SIG-M5 (cell line): ENCODE measurements at places on chromosomes 7 and 10.
A peak's percentile ranks its signal among the peaks of the same experiment; 100 is the strongest.

DNA sequence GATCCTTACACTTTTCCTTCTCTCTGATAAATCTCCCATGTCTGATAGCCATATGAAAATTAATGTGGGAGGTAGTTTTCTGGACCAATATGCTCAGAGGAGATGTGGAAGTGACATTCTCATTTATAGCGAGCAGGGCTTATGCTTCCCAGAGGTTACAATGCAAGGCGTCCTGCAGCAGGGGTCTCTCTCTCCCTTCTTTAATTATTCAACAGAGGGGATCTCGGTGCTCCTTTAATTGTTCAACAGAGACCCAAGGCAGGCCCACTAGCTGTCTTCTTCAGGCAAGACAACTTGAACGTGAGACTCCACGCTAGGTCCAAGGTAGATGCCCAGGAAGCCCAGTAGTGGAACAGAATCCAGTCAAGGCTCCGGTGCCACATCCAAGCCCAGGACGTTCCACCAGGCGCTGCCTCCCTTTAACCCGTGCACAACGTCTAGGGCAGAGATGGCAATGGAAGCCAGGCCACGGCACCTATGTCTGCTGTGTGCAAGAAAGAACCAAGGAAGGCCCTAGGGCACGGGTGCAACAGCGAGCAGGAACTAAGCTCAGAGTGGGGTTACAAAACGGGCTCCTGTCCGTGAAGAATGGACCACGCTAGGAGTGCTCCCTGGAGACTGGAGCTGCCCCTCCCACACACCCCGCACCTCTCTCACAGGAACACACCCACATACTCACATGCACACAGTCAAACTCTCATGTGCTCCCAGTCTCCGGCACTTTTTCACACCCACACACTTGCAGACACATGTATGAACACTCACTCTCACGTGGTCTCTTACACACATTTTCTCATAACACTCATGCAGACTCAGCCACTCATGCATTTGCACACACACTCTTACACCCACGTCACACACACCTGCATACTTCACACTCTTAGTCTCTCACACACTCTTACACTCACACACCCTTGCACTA, 230.4 kb downstream of the TNS3 start:
- no peak for DNase-seq

GRCh38 chr10:99844433-99844955, 62.1 kb downstream of the ABCC2 start:
- no peak for DNase-seq

DNA sequence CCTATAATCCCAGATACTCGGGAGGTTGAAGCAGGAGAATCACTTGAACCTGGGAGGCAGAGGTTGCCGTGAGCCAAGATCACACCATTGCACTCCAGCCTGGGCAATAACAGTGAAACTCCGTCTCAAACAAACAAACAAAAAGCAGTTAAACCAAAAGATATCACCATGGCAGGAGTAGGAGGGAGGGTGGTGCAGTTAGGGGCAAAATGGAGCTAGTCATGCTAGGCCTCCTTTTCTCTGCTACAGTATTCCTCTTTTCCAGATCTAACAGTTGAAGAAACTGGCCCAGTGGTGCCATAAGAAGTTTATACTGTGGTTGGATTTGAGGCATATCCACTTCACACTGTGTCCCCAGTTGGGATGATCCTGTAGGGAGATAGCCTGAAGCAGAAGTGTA, 261.6 kb downstream of the SKIDA1 start:
- DNase-seq, result no peak

GRCh38 chr7:98133181-98133580, 26.5 kb downstream of the LMTK2 start:
- peak; percentile 44 for DNase-seq

DNA sequence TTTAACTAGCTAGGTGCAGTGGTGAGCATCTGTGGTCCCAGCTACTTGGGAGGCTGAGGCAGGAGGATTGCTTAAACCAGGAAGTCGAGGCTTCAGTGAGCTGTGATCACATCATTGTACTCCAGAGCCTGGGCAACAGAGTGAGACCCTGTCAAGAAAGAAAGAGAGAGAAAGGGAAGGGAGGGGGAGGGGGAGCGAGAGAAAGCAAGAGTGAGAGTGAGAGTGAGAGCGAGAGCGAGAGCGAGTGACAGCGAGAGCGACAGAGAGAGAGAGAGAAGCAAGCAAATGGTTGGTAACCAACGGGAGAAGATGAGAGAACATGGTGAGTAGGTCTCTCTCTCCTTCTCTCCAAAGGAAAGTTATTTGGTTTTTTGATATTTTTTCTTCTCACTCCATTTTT, 69.8 kb upstream of the DGKI start:
- DNase-seq, result no peak

DNA sequence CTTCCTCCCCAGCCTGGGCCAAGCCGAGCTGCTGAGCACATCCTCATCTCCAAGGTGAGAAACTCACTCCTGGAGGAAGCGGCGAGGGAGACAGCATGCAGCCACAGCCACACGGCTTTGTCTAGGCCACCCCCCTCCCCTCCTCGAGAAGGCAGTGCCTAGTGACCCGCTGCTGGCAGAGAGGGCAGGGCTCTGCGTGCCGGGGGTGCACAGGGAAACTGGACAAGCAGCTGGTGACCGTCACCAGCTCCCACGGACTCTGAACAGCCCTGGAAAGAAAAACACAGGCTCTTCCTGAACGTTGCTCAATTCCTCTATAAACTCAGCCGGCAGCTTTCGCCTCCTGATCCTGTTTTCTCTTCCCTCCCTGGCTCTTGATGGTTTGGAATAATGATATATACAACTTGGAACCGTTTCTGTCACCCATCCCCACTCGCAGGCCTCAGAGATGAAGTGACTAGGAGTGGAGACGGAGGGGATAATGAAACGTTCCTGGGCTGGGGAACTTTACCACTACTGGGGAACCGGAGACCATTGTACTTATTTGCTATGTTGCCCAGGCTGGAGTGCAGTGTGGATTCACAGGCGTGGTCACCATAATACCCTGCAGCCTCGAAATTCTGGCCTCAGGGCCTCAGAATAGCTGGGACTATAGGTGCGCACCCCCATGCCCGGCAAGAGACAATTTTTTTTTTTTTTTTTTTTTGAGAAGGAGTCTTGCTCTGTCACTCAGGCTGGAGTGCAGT, 19.3 kb downstream of the PAPOLB start:
- no peak for DNase-seq

DNA sequence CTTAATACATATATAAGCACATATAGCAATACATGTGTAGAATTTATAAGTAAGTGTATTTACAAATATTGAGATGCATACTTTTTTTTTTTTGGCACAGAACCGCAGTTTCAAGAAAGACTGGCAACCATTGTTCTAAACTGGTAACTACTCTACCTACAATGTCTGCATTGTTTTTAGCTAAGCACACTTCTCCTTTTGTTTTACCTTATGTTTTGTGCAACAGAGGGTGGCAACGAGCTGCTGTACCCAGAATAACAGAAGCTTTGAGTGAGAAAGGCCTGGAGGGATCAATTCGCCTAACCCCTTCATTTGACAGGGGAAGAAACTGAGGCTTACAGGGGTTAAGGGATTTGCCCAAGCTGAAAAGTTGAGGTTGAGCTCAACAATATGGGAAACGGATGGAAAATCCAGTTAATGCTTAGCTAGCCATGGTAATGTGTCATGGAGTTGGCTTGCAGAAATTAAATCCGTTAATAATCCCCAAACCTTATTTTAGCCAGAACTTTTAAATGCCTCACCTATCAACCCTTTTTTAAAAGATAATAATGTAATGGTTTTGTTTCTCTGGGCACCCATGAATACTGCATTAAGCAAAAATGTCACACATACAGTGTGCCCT, 25.5 kb downstream of the FZD1 start:
- no peak for DNase-seq

DNA sequence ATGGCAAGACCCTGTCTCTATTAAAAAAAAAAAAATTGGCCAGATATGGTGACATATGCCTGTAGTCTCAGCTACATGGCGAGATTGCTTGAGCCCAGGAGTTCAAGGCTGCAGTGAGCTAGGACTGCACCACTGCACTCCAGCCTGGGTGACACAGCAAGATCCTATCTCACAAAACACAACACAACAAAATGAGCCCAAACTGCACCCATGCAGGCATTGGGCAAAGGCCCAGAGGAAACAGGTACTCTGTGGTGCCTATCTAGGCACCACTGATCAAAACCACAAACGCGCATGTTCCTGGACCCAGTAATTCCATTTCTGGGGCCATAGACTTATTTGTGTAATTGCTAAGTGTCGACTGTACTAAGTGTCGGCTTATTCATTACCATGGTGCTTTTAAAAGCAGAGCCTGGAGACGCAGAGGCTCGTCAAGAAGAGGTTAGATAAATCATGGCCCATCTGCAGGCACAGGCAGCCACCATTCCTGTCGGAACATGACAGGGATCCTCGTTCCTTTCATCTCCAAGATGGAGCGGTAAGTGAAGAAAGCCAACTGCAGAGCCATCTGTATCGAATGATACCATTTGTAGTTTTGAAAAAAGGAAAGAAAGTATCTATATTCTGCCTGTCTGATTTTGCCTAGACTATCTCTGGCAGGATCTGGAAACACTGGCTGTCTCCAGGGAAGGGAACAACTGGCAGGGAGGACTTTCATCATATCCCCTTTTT, 160.4 kb upstream of the RHEB start:
- no peak for DNase-seq

DNA sequence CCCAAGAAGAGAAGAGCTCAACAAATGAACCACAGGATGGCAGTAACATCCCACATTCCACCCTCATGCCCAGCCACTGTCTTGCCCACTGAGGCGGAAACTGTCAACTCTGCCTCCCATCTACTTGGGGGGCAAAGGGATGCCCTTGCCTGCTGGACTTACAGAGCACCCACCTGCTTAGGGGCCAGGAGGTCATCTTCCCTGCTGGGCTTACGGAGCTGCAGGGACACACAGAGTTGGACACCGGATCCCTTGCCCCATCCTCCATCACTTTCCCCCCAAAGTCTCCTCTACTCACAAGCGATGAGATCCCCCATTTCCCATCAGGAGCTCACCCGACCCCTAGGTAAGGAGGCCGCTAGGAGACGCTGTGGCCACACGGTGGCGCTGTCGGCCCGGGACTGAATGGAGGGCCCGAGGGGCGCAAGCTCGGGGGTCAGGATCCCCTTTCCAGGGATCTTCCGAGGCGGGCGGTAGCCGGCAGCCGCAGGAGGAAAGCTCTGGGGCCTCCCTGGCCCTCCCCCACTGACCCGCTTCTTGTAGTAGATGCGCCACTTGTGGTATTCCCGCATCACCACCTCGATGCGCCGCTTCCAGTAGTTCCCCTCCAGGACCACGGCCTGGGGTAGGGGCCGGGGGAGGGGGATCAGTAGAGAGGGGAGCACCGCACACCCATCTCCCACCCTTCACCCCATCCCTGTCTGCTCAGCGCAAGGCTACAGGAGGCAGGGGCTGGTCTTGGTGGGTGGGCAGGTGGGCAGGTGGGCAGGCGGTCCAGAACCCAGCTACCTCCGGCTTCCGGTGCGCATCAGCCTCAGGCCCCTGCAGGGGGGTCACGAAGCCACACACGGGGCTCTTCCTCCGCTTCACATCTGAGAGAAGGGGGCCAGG, 17.3 kb downstream of the MLXIPL start:
- no peak for DNase-seq

- no peak for DNase-seq
These were observed 19.0 kb upstream of the TMEM26 start for GRCh38 chr10:61472090-61472674.

DNA sequence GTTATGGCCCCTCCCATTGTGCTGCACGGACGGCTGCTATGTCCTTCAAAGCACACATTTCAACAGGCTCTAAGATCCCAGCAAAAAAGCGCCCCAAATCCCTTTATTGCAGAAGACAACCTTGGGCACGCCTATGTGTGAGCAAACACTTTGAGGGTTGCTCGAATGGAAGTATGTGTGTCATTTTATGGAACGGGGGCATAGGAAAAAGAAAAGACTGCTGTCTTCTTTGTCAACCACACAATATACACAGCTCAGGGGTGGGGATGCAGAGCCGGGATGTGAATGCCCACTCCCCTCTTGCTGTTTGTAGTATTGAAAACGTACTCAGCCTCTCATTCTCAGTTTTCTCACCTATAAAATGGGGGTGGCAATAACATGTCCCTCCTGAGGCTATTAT, 32.0 kb downstream of the C10orf53 start:
- no peak for DNase-seq

DNA sequence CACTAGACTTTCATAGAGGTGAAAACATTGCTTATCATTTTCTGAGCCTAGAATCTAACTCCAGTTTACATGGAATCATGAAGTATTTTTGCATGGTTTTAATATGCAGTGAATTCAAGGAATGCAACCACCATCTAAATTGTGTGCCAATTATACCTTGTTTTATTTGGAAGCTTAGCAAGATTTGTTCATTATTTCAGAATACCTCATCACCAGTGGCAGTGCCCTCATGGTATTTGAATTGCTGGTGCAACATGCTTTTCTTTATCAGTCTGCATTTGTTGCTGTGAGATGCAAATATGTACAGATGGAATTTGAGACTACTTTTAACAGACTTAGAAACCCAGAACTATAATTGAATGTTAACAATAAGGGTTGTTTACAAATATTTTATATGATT, 18.7 kb upstream of the ZNF800 start:
- DNase-seq, result no peak

DNA sequence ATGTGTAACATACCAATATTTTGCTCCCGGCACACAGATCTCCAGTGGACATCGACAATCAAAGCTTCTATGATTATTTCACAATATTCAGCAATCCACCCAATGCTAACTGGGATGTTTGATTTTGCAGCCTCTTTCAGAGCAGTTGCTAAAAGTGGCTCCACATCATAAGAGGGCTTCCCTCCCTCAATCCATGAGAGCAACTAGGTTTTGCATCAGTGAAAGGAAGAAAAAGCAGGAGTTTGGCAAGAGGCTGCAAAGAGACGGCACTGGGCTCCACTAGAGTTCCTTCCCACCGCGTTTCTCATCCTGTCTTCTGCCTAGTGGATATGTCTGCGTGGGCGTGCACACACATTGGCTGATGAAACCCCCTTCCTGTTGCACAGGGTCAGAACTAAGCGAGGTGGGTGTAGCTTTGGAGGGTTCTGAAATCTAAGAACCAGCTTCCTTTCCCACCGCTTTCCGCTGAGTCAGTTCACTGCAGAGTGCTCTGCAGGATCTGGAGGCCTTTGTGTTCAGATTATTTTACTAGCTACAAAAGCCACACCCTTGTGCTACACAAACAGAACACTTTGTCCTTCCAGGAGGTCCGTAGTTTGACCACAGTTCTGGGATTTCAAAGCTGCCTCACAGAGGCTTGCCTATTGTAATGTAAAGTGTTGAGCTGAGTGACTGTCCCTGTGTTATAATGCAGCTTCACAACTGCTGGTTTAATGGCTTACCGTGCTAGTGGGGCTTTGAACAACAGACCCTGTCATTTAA, 28.1 kb downstream of the ARL4A start:
- peak; percentile 68 for DNase-seq
